ENCODE measurements at places on chromosomes 11 and 22. TPM values are rescaled to one million over a fixed set of nuclear protein-coding genes. Genes with fewer than 3 reads are reported as not detected.

DNA sequence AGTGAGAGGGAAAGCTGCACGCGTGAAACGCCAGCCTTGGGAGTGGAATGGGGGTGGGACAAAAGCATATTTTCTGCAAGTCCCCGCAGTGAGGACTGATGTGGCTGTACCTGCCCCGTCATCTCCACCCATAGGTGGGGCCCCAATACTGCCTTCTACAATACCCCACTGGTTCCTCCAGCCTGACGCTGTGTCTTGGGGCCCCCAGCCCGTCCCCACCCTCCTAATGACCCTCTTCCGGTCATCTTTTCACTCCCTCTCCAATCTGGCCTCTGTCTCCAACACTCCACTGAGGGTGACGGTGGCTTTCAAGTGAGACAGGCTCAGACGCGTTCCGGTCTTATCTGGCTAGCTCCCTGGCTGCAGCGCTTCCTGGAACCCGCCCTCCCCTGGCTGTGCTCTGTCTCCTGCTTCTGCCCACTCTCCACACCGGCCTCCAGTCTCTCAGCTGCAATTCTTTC lies 104.2 kb downstream of the MICAL3 start:
- DNase-seq, result peak; percentile 33

GRCh38 chr22:19853058-19853878 lies 1.4 kb downstream of the GNB1L start:
- no peak for DNase-seq

GRCh38 chr11:9562716-9563115 lies 10.8 kb upstream of the WEE1 start:
- DNase-seq, result peak; percentile 41

DNA sequence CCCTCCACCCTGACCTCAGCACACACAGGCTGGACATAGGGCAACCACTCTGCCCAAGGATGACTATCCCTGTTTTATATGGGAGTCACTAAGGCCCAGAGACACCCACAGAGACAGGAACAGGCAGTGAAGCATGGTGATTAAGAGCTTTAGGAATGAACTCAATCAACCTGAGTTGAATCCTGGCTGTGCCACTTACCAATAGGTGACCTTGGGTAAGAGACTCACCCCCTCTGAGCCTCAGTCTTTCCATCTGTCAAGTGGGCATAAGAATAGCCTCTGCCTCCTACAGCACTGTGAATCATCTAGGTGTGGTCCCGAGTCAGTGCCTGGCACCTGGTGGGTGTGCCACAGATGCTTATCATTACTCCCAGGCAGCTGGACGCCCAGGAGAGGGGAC lies 6.8 kb downstream of the CRYBB1 start:
- no peak for DNase-seq

- DNase-seq, result no peak
Observed at GRCh38 chr11:128343135-128343514, 244.2 kb downstream of the ETS1 start.

DNA sequence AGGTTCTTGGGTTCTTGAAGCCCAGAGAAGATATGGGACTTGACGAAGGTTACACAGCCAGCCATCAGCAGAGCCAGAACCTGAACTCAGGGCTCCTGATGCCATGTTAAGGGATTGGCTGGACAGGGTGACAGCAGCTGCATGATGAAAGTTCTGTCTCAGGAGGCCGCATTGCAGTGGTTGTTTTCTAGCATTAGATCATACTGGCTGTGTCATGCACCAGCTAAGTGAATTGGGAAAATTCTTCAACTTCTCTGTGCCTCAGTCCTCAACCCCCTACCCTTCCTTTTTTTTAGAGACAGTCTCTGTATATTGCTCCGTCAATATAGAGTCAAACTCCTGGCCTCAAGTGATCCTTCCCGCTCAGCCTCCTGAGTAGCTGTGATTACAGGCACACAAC lies 5.4 kb upstream of the LTBP3 start:
- DNase-seq, result no peak

GRCh38 chr11:92222701-92223100 lies 1.9 kb upstream of the FAT3 start:
- DNase-seq, result no peak

DNA sequence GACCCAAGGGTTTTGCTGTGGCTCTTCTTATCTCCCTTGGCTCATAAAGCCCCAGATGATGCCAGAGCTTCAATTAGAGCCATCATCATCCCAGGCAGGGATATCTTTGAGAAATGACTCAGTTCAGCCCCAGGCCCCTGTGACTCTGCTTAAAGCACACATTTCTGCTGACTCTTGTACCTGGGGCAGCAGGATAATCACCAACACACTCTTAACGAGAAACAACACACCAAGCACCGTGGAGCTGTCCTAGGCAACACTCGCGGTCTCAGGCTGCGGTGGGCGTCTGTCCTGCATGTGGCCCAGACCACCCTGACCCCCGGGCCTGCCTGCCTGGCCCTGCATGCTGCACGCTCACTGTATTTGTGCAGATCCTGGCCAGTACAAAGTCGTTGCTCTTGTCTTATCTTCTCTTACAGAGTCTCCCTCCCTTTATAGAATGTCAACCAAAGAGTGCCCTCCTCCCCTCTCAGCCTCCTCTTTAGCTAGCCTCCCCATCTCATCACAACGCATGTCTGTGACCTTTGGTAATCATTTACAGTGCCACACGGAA lies 114.2 kb upstream of the PARVA start:
- no peak for DNase-seq

DNA sequence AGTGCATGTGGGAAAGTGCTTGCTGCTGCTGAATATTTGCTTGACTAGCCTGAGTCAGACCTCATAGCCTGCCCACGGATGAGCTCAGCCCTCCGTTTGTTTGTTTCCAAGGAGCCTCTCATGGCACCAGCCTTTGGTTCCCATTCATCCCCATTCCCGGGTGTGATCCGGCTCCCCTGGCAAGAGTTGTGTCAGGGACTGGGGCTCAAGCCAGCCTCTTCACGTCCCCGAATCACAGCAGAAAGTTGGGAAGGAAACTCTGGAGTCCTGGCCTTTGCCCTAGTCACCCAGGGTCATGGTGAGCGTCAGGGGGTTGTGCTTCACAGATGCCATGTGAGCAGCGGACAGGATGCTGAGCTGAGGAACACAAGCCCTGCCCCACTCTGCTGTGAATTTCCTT lies 13.8 kb downstream of the SEC14L3 start:
- DNase-seq, result no peak

DNA sequence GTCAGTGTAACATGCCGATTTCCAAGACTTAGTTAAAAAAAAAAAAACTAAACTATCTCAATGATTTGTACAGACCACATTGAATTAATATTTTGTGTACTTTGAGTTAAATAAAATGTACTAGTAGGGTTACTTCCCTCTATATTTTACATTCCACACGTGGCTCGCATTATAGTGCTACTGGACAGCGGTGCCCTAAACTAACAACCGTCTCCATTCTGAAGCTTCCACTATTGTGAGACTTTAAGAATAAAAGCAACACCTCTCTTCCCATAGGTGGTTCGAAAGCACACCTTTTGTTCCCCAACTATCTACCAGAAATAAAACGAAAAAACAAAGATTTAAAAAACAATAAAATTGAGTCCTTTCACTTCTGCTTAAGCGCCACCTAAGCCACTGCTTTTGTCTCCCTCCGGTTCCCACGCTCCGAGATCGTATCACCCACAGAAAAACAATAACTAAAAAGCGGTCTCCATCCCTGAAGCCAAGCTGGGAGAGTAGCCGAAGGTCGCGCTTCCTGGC lies 380 bp upstream of the TTC17 start:
- no peak for DNase-seq

GRCh38 chr11:102495161-102496042 lies 35.1 kb downstream of the MMP7 start:
- DNase-seq, result peak; percentile 85

GRCh38 chr11:97974798-97975498 lies 1045.8 kb upstream of the CNTN5 start:
- DNase-seq, result no peak

DNA sequence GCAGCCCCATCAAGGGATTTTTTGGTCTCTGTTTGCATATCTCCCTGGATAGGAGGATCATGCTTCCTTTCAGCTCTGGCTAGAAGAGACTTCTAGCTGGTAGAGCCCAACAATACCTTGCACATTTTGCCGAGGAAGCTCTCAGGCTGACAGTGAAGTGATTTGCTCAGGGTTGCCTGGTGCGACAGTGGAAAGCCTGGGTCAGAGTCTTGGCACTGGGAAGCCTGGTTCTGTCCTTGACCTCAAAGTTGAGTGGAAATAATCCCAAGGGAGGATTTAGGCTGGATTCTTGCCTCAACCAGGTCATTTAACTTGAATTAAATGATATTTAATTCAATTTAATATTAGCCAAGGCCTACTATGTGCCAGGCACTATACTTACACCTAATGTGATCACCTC lies 24.4 kb upstream of the ALG8 start:
- DNase-seq, result no peak

DNA sequence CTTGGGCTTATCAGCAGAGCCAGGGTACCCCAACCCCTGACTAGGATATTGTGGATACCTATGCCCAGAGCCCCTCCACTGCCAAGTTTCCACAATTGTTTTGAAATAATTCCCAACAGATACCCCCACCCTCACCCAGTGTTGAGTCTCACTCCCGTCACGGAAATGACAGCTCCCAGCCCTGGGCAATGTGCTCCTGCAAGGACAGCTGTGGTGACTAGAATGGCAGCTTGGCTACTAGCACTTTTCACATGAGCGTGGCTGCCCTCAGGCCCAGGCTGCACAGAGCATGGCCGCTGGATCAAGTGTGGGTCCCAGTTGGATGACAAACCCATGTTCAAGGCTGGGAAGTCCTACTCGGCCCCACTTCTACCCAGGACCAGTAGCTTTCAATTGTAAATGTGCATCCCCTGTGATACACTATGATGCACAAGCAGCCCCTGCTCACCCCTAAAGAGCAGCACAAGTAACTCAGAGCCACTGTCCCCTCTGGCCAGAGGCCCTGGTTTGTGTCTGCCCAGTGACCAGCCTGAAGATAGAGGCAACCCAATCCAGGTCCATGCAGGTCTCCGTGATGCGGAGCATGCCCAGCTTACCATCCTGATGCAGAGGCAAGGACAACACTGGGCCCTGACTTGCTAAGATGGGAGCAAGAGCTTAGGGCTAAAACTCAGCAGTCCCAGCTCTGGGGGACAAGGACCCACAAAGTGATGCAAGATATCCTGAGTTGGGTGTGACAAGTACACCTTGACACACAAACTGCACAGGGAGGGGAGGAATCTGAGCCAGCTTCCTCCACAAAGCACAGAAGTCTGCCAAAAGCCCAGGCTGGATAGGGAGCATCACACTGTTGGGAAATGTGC lies 13.2 kb downstream of the KCNQ1OT1 start:
- DNase-seq, result no peak

- peak; percentile 69 for DNase-seq
Observed at GRCh38 chr11:6362873-6363678, 27.2 kb upstream of the SMPD1 start.

DNA sequence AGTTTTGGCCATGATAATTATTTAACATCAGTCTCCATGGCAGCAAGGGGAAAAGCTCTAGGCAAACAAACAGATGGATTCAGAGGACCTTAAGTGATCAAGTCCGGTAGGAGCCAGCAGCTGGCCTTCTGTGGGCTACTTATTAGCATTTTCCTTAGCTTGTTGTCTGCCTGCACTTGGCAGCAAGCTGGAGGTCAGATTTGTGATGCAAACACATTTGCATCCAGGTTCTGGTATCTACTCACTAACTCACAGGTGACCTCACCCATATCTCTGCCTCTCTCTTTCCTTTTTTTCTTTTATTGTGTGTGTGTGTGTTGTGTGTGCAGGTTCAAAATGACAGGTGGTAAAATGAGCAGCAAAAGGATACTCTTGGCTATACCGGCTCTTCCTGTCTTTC lies 32.3 kb downstream of the ARHGAP42 start:
- peak; percentile 93 for DNase-seq

DNA sequence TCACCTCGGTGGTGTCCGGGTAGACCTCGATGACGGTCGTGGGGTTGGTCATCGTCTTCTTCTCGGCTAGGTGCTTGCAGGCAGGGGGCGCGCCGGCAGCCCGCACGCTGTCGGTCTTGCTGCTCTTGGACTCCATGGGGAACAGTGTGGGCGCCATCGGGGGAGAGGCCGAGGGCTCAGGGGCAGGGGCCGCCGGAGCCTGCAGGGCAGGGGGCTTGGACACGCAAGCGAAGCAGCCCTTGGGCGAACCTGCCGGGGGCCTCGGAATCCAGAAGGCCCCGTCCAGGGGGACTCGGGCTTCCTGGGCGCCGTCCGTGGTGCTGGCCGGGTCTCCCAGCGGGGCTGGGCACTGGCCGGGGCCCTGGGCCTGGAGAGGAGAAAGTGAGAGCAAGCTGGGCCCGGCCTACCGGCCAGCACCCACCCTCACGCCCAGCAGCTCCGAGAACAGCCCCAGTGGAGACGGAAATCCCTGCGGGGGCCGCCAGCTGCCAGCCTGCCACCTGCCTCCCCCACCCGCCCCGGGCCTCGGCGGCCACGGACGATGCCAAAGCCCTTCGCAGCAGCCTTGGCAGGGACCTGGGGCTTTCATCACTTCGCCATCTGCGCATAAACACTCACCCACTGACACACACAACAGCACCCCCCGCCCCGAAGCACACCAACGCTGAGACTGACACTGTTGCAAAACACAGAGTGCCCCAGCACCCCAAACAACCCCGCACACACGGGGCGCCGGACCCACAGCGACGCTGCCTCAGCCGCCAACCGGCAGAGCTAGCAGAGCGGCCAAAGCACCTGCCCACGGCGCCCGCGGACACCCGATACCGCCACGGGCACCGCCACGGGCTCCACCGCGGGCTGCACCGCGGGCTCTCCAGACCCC lies 2.4 kb downstream of the IFITM10 start:
- DNase-seq, result no peak

GRCh38 chr11:92269021-92269420 lies 44.4 kb downstream of the FAT3 start:
- DNase-seq, result peak; percentile 98

GRCh38 chr11:12389676-12390657 lies 12.6 kb downstream of the PARVA start:
- no peak for DNase-seq

DNA sequence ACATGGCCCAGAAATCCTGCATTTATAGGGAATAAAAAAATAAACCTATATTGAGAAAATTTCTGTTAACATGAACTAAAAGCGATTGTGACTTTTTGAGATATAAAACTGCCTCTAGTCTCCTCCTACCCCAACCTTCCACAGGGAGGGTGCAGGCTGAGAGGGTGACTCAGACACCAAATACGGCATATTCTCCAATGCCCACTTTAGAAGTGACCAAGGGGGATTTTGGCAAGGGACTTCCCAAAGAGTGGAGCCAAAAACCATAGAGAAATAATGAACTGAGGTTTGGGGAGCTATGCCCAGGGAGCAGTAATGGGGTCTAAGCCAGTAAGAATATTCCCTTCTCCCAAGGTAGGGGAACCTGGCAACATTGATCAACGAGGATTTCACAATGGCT lies 124.9 kb upstream of the ZC3H12C start:
- no peak for DNase-seq

KRTAP5-11 gene
- not detected for total RNA-seq

OMP gene
- total RNA-seq, result not detected

MAJIN gene
- not detected for total RNA-seq

MISFA gene
- not detected for total RNA-seq

AMPD3 gene
- total RNA-seq, result 6.8 TPM

MOV10L1 gene
- not detected for total RNA-seq

CCDC81 gene
- total RNA-seq, result 0.50 TPM
